ENCODE measurements at places on chromosomes 2 and 18.

DNA sequence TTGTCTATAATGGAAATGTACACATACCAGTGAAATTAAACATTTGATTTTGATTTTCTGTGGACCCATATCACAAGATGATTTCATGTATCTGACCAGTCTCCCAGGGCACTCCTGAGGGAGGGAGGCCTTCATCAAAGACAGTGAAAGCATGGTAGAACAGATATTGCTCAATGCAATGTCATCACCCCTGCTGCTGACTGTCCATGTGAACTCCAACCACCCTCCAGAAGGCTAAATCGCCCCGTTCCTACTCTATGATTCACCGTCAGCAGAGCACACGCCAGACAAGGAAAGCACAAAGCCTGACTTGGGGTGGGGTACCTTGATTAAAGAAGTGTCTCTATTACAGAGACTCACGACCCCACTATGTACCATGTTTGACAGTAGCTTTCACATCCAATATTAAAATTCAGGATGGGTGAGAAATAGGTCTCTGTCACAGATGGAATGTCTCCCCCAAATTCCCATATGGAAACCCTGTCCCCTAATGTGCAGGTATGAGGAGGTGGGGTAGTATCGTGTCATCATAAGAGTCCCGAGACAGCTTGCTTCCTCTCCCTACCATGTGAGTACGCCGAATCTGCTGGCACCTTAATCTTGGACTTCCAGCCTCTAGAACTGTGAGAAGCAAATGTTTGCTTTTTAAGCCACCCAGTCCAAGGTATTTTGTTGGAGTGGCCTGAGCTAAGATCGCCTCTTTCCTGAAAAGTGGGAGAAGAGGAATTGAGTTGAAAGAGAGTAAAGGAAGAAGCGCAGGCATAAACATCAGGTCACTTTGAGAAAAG is 42.4 kb downstream of the CYB5A start:
- DNase-seq: peak; percentile 89

DNA sequence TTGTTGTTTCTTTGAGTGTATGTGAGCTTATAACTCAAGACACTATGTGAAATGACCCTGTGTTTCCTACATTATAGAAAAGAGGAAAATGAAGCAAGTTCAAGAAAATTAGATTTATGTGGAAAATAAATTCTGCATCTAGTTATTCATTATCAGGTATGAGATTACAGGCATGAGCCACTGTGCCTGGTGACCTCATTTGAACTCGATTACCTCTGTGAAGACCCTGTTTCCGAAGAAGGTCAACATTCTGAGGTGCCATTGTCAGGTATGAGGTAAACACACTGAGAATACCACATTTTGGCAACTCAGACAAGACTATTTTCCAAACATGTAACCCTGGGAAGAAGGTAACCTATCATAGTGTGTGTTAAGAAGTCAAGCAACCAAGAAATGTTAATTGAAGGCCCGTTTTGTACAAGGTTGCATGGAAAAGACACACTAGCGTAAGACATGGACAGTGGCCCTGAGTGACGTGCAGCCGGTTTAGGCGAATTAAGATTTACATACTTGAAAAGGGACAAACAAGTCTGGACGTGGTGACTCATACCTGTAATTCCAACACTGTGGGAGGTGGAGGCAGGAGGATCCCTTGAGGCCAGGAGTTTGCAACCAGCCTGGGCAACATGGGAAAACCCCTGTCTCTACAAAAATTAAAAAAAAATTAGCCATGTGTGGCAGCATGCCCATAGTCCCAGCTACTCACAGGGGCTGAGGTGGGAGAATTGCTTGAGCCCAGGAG is 186.6 kb downstream of the NEDD4L start:
- DNase-seq: no peak

- no peak for DNase-seq
These were observed 569.4 kb upstream of the SALL3 start for GRCh38 chr18:78410094-78410786.

- DNase-seq: no peak
These were observed 48.4 kb upstream of the RMP24 start for GRCh38 chr18:35923939-35924684.

GRCh38 chr2:239165206-239165831 is 235.5 kb downstream of the HDAC4 start:
- DNase-seq: no peak

DNA sequence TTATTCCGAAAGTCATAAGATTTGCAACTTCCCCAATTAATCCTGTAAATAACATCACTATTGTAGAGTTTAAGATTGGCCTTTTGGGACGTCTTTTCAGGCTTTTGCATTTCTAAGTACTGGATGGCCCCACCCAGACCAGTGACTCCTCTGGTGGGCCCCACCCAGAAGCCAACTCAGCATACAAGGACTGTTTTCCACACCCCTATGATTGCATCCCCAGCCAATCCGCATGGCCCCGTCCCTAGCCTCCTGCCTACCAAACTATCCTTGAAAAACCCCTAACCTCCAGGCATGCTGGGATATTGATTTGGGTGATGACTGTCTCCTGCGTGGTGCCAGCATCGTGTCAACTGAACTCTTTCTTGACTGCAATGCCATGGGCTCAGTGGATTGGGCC is 24.5 kb upstream of the TGIF1 start:
- DNase-seq: no peak

DNA sequence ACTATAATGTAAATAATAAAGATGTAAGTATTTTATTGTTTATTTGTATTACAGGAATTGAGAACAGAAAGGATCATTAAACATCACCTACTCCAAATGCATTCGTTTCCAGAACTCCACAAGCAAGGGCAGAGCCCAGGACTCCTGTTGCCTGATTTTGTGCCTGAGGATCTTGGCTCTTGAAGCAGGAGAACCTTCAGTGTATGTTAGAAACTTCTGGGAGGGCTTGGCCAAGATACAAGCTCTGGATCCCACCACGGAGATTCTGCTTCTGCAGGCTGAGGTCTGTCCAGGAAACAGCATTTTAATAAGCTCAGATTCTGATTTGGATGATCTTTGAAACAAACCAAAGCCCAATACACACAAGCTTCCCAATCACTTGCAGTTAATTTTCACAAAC is 142.4 kb upstream of the SOX11 start:
- DNase-seq: no peak

- peak; percentile 38 for DNase-seq
These were observed 7.6 kb downstream of the WDR35 start for GRCh38 chr2:19982268-19982667.

GRCh38 chr2:191204433-191204832 is 40.8 kb upstream of the MYO1B start:
- DNase-seq: no peak

DNA sequence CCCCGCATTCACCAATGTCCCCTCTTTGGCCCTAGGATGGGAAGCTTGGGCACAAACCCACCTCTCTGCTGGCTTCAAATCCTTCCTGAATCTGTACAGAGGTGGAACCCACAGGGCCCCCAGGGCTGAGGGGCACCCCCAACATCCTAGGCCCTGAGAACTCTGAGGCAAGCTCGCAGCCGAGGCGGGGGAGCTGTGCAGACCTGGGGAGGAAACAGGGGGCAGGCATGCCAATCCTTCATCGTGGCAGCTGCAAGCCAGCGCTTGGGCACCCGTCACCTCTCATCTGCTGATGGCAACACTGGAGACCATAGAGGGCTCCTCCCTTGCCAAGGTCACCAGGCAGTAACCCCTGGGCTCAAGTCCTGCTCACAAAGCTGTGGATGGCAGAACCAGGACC is 10.8 kb downstream of the ECEL1 start:
- DNase-seq: no peak

DNA sequence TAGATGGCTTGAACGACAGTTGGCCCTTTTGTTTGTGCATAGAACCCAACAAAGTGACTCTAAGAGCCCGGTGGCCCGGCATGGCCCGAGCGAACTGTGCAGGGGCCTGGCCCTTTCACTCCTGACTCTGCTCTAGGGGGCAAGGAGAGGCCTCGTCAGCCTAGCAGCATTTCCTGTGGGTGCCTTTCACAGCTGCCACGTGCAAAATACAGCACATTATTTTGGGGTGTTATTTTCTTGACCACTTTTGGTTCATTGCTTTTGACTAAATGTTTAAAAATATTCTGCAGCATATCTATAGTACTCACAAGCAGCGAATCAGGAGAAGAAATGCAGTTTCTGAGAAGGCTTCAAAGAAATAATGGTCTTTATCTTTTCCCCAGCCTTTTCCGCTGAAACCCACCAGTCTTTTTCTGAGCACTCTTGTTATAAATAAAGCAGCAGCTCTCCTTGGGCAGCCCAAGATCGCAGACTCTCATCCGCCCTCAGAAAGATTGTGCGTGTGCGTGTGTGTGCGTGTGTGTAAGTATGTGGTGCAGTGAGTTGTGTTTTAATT is 31.3 kb downstream of the DGKD start:
- DNase-seq: peak; percentile 28

- DNase-seq: peak; percentile 52
These were observed 188.2 kb downstream of the ZFP36L2 start for GRCh38 chr2:43038034-43038695.

- no peak for DNase-seq
These were observed 63.9 kb downstream of the NEB start for GRCh38 chr2:151670346-151670745.

DNA sequence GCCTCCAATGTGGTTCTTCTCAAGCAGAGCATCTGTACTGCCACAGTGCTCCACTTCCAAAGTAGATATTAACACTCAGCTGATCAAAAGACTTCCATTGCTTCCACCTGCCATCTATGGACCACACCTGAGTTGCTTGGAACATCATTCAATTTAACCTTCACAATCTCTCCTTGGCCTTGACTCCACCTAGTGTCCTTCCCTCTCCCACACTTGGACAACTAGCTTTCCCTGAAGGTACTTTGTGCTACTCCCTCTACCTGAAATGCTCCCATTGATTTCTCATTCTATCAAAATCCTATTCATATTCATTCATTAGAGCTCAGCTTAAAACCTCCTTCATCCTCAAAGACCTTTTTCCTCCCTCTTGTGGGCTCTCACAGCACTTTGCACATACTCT is 48.7 kb downstream of the SOWAHC start:
- DNase-seq: no peak

DNA sequence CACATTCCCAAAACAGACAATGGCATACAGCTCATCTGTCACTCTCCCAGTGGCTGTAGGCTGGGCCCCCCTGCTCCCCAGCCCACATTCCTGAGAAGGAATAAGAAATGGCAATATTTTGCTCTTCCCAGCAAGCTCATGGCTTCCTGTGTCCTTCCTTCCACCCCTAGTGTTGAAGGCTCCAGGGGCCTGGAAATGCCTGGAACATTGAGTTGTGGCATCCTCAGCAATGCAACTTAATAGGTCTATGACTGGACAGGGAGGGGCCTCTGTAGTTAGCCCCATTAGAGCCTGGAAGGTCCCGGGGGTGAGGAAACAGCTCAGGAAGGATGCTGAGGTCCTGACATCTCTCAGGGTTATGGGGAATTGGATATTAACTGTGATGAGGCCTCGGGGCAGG is 3.3 kb downstream of the KIF3C start:
- no peak for DNase-seq

Measured in fibroblast of lung (primary cell).